ENCODE measurements at places on chromosomes 6 and 20. TPM values are rescaled to one million over a fixed set of nuclear protein-coding genes. Genes with fewer than 3 reads are reported as not detected.

BCAS1 gene
- under 0.01 TPM for total RNA-seq

IL20RA gene
- 0.33 TPM for total RNA-seq

ADGB gene
- total RNA-seq: not detected

SNHG17 gene
- 10.6 TPM for total RNA-seq

STX11 gene
- total RNA-seq: 0.26 TPM

PSORS1C2 gene
- not detected for total RNA-seq

C6orf141 gene
- 0.77 TPM for total RNA-seq

SAMD5 gene
- total RNA-seq: 4.0 TPM

FOXA2 gene
- total RNA-seq: not detected

ACSS1 gene
- total RNA-seq: 3.9 TPM

SPEF1 gene
- total RNA-seq: 0.17 TPM

PEX6 gene
- 61.4 TPM for total RNA-seq

C6orf52 gene
- 0.26 TPM for total RNA-seq

EYA4 gene
- total RNA-seq: 23.9 TPM

BMP2 gene
- total RNA-seq: 15.9 TPM

TMEM170B gene
- total RNA-seq: 4.5 TPM

MATN4 gene
- total RNA-seq: under 0.01 TPM

TMEM63B gene
- total RNA-seq: 42.1 TPM

PRR18 gene
- total RNA-seq: not detected

PKIB gene
- total RNA-seq: 1.3 TPM

COX4I2 gene
- not detected for total RNA-seq

LY6G6F gene
- not detected for total RNA-seq

METTL24 gene
- 2.6 TPM for total RNA-seq
